ENCODE measurements at places on chromosomes 12 and 14.

DNA sequence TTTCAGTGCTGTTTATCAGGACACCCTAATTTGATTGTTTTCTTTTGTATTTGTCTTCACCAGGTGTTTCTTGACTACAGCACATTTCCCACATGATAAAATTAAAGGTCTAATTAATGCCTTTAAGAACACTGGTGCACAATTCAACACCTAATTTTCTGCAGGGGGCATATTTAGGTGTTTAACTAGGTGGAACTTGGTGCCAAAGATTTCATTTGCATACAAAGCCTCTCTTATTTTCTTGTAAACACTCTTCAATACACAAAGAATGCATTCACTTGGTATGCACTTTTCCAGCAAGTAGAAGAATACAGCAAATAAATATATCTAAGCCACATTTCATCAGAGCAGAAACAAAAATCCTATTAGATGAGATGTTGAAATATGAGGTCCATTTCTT is 646.2 kb upstream of the FOXG1 start:
- no peak for DNase-seq

DNA sequence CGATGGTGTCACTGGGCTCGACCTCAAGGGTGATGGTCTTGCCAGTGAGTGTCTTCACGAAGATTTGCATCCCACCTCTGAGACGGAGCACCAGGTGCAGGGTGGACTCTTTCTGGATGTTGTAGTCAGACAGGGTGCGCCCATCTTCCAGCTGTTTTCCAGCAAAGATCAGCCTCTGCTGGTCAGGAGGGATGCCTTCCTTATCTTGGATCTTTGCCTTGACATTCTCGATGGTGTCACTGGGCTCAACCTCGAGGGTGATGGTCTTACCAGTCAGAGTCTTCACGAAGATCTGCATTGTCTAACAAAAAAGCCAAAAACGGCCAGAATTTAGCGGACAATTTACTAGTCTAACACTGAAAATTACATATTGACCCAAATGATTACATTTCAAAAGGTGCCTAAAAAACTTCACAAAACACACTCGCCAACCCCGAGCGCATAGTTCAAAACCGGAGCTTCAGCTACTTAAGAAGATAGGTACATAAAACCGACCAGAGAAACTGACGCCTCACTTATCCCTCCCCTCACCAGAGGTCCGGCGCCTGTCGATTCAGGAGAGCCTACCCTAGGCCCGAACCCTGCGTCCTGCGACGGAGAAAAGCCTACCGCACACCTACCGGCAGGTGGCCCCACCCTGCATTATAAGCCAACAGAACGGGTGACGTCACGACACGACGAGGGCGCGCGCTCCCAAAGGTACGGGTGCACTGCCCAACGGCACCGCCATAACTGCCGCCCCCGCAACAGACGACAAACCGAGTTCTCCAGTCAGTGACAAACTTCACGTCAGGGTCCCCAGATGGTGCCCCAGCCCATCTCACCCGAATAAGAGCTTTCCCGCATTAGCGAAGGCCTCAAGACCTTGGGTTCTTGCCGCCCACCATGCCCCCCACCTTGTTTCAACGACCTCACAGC is 717 bp downstream of the UBC start:
- DNase-seq: peak; percentile 97

DNA sequence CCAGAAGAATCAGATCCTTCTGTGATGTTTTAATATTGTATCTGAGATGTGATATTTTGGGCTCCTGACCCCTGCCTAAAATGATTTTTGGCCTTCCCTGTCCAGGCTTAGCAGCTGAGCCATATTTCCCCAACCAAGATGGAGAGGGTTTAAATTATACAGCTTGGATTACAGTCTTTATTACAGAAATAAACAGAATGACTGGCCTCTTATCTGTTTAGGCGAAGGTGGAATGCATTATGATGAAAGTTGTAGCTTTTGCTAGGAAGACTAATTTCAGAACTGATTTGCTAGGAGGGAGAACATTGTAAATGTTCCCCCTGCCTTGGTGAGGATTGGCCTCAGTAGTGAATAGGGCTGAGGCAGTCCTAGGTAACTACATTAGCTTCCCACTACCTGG is 23.3 kb downstream of the BMAL2 start:
- no peak for DNase-seq

DNA sequence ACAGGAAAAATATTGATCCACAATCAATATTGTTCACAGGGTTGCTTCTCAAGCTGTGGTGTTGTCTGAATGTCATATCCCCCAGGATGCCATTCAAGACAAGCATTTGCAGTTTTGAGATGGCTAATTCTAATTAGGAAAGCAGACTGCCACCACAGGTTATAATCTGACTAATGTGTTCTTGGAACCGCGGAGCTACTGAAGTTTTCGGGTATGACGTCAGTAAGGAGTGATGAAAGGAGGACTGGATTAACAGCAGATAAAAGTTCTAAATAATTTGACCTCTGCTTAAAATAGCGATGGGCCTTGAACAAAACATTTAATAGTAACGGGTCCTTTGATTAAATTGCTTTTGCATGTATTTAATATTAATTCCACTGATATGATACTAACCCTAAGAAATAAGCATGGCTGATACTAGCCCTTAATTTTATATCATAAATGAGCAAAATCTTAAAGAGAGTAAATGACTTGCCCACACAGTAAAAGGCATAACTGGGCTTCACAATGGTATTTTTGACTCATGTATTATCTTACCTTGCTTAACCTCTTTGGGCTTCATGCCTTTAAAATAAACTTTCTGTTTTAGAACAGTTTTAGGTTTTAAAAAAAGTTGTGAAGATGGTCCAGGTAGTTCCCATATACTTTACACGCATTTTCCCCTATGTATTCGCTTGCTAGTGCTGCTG is 50.3 kb downstream of the TSHR start:
- DNase-seq: no peak

- peak; percentile 5 for DNase-seq
Observed at GRCh38 chr12:49872781-49873181, 29.9 kb upstream of the BCDIN3D start.

GRCh38 chr14:104494483-104494882 is 85.1 kb upstream of the C14orf180 start:
- DNase-seq: no peak
